T-helper 17 cell (primary cell): ENCODE measurements at places on chromosomes 1 and 21.

DNA sequence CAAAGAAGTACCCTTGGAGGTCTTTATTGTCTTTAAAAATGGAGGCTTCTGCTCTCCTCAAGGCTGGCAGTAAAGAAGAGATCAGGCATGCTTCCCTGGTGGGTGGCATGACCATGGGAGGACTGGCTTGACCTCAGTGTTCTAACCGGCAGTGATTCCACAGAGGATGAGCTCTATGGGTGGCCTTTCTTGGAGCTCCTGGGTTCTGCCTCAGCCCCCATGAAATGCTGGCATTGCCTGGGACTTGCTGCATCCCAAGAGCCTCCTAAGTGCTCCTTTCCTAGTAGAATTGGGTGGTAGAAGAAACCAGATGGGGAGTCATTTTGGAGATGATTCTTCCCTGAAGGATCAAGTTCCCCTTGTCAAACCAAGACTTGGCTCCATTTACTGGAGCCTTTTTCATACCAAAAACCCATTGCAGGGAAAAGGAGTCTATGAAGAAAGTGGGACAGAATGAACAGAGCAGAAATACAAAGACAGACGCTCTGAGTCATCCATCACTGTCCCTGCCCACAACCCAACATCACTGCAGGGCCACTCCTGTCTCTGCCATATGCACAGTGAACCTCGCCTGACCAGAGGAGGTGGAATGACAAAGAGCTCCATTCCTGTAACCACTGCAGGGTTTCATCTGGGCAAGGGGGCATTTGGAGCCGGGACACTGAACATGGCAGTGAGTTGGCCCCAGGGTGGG is 42.4 kb downstream of the RIMS3 start:
- no peak for DNase-seq

DNA sequence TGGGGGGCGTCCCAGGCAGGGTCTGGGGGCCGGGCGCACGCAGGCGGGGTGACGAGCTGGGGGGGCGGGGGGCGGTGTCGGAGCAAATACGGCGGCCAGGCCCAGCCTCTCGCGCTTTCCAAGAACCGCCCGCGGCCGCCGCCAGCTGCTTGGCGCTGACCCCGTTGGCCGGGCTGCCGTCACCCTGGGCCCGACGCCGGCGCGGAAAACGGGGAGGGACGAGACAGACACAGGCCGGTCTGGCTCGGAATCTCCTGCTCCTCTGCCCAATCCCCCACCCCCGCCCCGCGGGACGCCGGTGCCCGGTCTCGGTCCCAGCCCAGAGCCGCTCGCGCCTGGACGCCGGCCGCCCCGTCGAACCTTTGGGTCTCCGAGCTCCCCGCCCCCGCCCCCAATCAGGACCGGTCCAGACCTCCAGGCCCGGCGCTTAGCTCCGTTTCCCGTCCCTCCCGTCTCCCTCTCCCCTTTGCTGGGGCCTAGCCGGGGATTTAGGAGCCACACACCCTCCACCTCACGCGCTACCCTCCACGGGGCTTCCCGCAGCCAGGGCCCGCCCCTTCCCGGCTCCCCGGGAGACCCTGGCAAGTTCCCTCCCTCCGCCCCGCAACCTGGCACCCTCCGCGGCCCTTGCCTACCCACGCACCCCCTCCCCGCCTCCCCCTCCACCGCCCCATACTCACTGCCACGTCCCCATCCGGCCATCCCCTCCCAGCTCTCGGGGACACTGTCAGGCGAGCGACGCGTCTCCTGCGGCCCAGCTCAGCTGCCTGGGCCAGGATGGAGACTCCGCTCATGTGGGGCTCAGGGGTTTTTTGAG is 800 bp upstream of the MMP23B start:
- no peak for DNase-seq

DNA sequence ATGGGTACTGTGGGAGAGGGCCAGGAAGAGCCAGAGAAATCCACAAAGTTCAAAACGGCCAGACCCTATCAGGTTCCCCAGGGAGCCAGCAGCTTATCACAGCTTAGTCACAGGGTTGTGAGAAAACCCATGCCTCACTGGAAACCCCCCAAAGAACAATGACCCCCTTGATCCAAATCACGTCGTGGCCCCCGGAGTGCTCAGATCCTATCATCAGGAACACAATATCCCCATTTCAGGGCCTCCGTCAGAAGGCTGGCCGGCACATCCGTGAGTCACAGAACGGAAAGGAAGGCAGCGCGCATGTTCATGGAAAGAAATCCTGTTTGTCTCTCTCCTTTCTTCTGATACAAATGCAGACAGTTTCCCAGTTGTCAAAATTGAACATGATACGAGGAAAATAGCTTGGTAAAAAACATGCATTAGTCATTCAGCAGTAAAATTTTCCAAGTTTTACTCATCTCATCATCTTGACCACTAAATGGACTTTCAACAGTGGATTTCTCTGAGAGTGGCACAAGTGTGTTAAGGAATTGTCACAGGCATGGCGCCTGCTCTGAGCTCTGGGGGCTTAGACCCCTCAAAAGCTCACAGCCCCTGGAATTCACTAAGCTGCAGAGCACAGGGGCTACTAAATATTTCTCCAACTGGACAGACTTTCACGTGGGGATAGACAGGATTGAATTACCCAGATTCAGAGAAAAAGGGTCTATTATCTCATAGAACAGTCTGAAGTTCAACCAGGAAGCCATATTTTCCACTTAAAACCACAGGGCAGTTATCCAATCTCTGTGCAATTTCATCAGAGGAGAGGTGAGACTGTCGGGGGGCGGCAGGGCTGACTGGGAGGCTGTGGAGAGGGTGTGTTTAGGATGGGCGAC is 124.8 kb downstream of the RIPK4 start:
- DNase-seq, result no peak

- no peak for DNase-seq
These were observed 485.0 kb downstream of the DISC1 start for GRCh38 chr1:232111611-232112010.

DNA sequence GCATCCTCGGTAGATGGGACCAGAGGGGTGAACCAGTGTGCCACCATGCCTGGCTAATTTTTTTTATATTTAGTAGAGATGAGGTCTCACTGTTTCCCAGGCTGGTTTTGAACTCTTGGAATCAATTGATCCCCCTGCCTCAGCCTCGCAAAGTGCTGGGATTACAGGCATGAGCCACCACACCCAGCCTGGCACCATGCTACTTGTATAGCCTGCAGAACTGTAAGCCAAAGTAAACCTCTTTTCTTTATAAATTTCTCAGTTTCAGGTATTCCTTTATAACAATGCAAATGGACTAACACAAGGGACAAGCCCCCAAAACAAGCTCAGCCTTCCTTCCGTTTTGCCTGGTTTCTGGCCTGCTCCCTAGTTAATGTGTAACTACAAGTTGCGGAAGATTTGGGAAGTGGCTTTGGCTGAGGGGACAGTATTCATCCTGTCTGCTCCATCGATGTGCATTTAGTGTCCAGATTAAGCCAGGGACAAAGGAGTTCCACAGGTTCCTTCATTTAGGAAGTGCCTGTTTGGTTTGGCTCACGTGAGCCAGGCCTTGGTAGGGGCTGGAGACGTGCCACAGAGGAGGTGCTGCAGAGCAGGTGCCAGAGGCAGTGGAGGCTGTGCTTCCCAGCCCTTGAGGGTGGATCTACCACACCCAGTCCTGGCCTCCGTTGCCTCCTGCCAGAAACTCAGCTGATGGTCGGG is 4.4 kb downstream of the AVPR1B start:
- no peak for DNase-seq
